ENCODE measurements at places on chromosomes 1 and 21.

GRCh38 chr1:230542054-230542453 lies 100.2 kb upstream of the COG2 start:
- peak; percentile 22 for DNase-seq

DNA sequence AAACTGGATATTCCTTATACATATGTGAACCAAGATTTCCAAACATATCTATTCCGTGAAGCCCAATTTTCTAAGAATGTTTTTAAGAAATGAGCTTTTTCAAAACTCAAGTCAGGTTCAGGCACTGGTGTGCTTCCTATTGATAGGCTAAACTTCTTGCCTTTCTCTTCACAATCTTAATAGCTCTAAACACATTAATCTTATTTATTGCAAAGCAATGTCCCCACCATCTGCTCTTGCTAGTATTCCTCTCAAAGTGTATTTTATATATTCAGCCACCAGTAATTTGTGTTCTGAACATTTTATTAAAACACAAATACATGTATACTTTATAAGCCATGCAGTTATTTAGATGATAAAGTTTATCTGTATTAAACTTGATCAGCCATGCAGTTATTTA lies 11.5 kb downstream of the ZNF281 start:
- DNase-seq = no peak

DNA sequence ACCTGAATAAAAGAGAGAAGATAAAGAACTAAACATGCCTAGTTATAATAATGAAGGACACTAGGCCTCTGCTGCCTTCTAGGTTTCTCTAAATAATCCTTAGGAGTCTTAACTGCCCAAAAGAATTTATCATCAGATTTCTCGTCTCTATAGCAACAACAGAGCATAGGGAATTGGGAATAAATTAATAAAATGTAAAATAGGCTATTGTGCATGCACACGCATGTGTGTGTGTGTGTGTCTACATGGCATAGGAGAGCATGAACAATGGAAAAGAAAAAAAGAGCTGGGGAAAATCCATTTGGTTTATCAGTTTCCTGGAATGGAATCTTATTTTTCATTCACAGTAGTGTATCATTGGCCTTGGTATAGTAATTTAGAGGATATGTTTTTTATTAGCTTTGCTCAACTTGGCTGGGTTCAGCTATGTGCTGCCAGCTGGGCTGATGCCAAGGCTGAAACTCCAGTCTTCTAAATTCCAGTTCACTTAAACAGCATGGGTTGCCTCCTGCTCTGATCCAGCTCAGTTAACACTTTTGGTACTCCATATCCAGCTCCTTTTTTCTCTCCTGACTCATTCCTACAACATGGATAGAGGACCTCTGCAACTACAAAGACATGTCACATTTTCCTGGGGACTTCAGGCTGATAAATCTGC lies 80.6 kb upstream of the SLFNL1 start:
- DNase-seq = peak; percentile 95

GRCh38 chr1:167477986-167478385 lies 40.3 kb downstream of the CD247 start:
- no peak for DNase-seq

- no peak for DNase-seq
These were observed 187.7 kb downstream of the SDCCAG8 start for GRCh38 chr1:243443557-243443956.

DNA sequence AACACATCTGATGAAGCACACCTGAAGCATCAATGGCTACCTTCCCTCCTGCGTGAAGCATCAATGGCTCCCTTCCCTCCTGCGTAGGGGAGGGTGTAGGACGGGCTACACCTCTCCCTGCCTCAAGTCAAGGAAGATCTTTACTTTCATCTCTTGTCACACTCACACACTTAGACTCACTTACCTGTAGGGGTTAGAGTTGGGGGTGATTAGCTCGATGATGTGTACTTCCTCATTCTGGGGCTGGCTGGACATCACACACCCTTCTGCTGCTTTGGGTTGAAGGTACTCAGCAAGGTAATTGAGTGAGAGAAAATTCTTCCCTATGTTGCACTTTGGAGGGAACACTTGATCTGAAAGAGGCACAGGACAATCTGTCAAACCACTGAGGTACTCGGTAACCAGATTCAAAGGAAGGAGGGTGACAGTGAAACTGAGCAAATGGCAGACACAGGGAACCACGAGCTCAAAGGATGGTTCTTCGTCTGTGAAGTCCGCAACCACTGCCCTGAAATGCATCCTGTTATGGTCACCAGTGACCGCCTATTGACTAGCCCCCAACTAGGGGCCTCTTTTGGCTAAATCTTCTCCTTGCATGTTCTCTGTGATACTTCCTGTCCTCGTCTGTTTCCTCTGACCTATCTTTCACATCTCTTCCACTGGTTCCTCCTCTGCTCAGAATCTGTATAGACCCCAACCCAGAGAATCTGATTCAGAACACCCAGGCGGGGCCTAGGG lies 156.2 kb downstream of the TGFBR3 start:
- no peak for DNase-seq

GRCh38 chr1:32896451-32896850 lies 4.7 kb downstream of the TMEM54 start:
- DNase-seq = no peak

- DNase-seq = no peak
These were observed 240.8 kb downstream of the TRABD2B start for GRCh38 chr1:47756411-47756810.

GRCh38 chr1:245510144-245510543 lies 355.4 kb downstream of the KIF26B start:
- DNase-seq = no peak

GRCh38 chr1:54883349-54884102 lies 3.5 kb downstream of the DHCR24 start:
- no peak for DNase-seq

- no peak for DNase-seq
These were observed 8.0 kb downstream of the TENT5B start for GRCh38 chr1:27004471-27005165.

GRCh38 chr1:47351305-47351704 lies 17.7 kb downstream of the CMPK1 start:
- DNase-seq = no peak

DNA sequence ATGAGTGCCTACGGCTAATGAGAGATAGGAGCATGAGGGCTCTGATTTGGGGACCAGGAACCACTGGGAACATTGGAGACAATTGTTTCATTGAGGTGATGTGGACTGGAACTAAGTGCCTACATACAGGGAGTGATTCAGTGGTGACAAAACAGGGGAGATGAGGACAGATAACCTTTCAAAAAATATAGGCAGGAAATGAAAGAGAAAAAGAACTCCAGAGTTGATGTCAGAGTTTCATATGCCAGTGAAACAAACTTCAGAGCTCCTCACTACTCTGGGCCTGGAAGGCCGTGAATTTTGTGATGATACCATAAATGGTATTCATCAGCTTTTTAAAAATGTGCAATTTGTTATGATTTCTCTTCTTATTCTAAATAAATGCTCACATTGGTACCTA lies 39.3 kb downstream of the FASLG start:
- DNase-seq = no peak

DNA sequence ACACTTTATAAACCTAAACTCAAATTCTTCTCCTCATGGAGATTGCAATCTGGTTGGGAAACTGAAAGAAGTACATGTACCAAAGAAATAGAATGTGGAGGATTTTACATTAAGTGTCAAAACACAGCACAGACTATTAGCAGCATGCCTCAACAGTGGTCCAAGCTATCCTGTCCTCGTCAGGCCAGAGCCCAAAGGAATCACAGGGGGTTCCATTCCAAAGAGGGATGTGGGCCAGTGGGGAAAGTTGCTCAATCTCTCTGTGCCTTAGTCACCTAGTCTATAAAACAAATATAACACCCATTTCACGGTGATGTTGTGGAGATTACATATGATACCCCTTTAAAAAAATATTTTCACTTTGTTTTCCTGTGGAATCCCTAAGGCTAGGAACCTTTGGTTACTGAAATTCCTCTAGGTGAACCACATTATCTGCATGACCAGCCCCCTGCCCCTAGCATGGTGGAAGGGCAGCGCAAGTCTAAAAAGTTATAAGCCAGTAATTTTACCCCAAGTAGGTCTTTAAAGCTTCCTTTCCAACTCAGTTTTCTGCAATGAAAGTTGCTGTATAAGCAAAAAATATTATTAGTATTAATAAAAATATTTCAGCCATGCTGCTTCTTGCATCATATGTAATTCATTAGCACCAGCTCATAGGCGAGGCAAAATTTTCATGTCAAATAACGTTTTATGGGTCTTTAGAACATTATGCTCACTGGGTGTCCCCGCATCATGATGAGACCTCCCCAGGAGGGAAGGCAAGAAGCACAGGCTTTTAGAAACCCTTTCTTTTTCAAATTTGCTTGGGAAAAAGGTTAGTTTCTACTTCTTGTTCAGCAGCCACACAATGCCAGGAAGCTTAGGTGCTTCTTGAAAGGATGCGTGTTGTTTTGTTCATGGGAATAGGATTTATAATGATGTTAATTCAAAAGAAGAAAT lies 548.8 kb upstream of the PKN2 start:
- no peak for DNase-seq

- DNase-seq = no peak
These were observed 4.0 kb upstream of the TRIM11 start for GRCh38 chr1:228410671-228411070.

- DNase-seq = peak; percentile 53
These were observed 51.5 kb upstream of the VAV3 start for GRCh38 chr1:108016451-108016920.

DNA sequence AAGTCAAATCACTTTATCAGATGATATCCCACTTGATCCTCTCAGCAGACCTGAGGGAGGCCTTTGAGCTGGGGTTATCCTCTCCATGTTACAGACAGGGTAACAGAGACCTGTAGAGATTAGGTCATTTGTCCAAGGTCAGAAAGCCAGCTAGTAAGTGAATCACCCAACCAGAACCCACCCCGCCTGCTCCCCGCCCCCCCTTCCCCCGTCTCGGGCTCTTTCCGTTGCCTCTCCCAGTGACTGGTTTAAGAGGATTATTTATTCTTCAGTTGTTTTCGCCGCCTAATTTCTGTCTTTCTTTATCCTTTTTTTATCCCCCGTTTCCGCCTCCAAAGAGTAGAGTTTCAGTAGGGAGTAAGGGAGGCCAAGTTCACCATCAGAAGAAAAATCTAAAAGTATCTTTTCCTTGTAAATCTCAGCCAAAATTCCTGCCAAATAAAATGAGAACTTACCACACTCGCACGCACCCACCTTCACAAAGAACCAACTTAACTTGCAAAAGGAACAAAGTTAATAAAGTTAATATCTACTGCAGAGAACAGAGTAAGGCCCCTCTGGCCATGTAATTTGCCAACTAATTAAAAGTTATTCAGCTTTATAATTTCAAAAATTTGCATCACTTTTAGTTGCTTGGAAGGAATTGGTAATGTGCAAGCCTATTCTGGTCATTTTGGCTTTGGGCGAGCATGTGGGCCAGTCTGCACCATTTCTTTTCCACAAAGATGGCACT lies 76.8 kb upstream of the TRABD2B start:
- DNase-seq = no peak

DNA sequence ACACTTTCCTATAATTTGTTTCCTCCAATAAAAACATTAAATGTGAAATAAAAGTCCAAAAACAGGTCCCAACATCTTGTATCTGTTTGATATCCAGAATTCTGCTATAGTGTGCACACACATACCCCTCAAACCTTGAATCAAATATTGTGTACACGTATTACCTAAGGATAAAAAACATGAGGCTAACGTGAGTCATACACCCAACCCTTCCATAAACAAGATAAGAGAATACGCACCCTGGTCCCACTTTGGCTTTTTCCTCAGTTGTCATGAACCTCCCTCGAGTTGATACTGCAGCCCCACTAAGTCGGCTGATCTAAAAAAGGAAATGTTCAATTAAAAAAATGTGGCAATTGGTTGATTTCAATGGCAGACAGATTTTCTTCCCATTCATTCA lies 5.2 kb downstream of the KHDC4 start:
- no peak for DNase-seq

DNA sequence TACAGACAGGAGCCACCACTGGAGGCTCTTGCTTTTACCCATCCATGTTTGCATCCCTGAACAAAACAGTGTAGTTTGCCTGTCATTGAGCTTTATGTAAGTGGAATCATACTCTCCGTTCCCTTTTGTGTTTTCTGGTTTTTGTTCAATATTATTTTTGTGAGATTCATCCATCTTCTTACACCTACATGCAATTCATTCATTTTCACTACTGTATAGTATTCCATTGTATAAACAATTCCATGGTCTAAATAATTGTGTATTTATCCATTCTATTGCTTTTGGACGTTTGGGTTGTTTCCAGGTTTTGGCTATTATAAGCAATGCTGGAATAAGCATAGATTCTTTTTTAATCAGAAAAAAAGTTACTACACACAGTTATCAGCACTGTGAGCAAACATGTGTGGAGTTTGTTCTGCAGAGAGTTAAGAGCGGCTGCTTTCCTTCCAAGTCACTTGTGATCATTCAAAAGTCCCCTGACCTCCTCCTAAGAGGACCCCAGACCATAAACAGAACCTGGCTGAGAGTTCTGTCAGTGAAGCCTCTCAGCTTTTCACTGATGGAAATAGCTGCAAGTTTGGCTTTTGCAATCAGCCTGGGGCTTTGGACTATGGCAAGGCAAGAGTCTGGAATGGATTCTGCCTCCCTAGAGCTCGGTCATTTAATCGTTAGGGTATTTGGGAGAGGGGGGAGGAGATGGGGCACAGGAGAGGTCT lies 5.1 kb upstream of the GPR157 start:
- DNase-seq = no peak

DNA sequence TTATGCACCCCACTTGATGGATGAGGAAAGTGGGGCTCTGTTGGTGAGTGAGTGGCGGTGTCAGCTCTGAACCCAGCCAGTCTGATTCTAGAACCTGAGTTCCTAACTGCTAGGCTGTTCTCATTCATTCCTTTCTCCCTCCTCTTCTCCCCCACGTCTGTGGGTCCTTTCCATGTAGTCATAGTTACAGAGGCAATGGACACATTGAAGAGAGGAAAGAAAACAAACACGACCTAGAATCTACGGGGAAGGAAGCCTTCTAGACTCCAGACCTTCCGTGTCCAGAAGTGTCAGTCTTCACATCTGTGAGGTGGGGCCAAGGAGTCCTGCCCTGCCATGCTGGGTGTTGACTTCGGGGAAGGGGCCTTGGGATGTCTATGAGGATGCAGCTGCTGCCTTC lies 115.8 kb upstream of the WNT4 start:
- DNase-seq = no peak

- no peak for DNase-seq
These were observed 20.3 kb upstream of the C2CD2 start for GRCh38 chr21:41973861-41974751.

GRCh38 chr1:234975122-234975940 lies 153.3 kb downstream of the TOMM20 start:
- peak; percentile 70 for DNase-seq

DNA sequence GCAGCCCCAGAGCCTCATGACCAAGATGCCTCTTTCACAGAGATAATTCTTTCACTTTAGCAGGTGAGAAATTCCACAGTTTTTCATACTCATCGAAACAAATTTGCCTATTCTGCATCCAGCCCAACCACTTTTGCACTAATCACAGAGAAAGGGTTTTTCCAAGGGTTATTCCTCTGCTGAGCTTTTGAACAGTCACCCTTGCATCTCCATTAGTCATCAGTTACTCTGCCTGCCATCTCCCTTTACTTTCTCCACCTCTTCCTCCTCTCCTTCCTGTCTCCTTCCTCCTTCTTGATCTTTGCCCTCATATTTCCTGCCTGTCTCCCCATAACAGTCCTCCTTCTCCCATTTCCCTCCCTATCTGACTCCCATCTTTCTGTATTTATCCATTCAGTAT lies 43.9 kb downstream of the FH start:
- DNase-seq = no peak

- no peak for DNase-seq
These were observed 9.5 kb downstream of the ETNK2 start for GRCh38 chr1:204142032-204142974.

All from fibroblast of skin of left quadriceps (primary cell).